ENCODE measurements at places on chromosomes 1 and 21.

GRCh38 chr1:4837752-4838151, 183.3 kb downstream of the AJAP1 start:
- no peaks in the 10 kb centered on the region for H3K36me3 ChIP-seq
- no peaks in the 10 kb centered on the region for H3K4me1 ChIP-seq
- H3K27me3 ChIP-seq = no peaks in the 10 kb centered on the region
- no peak overlapping the region for H3K27ac ChIP-seq
- no peak overlapping the region for H3K4me3 ChIP-seq

GRCh38 chr21:34737115-34737514, 68.3 kb downstream of the CLIC6 start:
- H3K27me3 ChIP-seq = peaks cover 5% of the 10 kb centered on the region
- no peak overlapping the region for H3K4me3 ChIP-seq
- no peaks in the 10 kb centered on the region for H3K4me1 ChIP-seq
- no peak for DNase-seq
- no peak overlapping the region for H3K27ac ChIP-seq

DNA sequence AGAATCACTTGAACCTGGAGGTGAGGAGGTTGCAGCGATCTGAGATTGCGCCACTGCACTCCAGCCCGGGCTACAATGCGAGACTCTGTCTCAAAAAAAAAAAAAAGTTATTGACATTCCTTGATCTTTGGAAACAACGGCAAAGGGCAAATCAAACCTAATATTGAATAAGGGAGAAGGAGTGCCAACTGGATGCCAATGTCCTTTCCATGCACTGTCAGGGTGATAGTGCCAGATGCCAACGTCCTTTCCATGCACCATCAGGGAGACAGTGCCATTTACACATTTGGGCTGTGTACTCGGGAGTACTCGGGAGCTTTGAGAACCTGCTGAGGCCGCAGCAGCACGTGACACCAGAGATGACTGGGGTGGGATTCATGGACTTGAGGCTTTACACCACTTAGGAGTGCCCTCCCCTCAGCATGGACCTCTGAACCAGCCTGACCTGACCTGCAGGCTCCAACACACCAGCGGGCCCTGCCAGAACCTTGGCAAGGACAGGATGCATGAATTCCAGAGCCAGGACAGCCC, 34.5 kb upstream of the SOD1 start:
- H3K27ac ChIP-seq = no peak overlapping the region
- H3K36me3 ChIP-seq = no peaks in the 10 kb centered on the region
- no peak for DNase-seq
- H3K4me3 ChIP-seq = no peak overlapping the region
- H3K27me3 ChIP-seq = no peaks in the 10 kb centered on the region
- peaks cover 7% of the 10 kb centered on the region for H3K4me1 ChIP-seq

GRCh38 chr21:31211836-31212235, 132.2 kb downstream of the TIAM1 start:
- H3K27ac ChIP-seq = no peak overlapping the region
- no peaks in the 10 kb centered on the region for H3K4me1 ChIP-seq
- H3K36me3 ChIP-seq = peaks cover 10% of the 10 kb centered on the region
- H3K27me3 ChIP-seq = no peaks in the 10 kb centered on the region

Data from activated CD8-positive, alpha-beta T cell treated with anti-CD3 and anti-CD28 coated beads for 36 hours (primary cell).